Neural crest cell (in vitro differentiated cells): ENCODE measurements at places on chromosomes 6 and 20.
A peak's percentile ranks its signal among the peaks of the same experiment; 100 is the strongest.

GRCh38 chr20:3042625-3043024, 797 bp upstream of the GNRH2 start:
- peaks cover 20% of the 10 kb centered on the region for H3K4me1 ChIP-seq
- peaks cover 15% of the 10 kb centered on the region for H3K36me3 ChIP-seq
- peaks cover 5% of the 10 kb centered on the region for H3K27me3 ChIP-seq
- no peak for DNase-seq
- no peak overlapping the region for H3K27ac ChIP-seq

DNA sequence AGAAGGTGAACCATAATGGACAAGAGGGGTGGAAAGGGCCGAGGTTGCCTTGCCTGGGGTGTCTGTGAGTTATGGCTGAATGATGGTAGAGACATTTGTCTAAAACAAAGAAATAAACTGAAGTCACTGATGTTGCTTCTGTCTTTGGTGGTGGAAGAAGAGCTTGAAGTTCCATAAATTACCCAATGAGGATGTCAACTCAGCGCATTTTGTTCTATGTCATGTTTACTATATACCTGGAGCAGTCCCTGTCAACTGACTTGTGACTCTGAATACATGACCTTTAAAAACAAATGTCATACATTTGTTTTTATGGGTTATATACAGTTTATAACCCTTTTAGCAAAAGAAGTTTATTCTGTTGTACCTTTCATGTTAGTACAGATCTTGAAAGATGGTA, 2.0 kb downstream of the EFHC1 start:
- no peak for DNase-seq
- no peak overlapping the region for H3K4me3 ChIP-seq
- no peaks in the 10 kb centered on the region for H3K27me3 ChIP-seq
- peaks cover 19% of the 10 kb centered on the region for H3K4me1 ChIP-seq
- H3K27ac ChIP-seq = no peak overlapping the region

DNA sequence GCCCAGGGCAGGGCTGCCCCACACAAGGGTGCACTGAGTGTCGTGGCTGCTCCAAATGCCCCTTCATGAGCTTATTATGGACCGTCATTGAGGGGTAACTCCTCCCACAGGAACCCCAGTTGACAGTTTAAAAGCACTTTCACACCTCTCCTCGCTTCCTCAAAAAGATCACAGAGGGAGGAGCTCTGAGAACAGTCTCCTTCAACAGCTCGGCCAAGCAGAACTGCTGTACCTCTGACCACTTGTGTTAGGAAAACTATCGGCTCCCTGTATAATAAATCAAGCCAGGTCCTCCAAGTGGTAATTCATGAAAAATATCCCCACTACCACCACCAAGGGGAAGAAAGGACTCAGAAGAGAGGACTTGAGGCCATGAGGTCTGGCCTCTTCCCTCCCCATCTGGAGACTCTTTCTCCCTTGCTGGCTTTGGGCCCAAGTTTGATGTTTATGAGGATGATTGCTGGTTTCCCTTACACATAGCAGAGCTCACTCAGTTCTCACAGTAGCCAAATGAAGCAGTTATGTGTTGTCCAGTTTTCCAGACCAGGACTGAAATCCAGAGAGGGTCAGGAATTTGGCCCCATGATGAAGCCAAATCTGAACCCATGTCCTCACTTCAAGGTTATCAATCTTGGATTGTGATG, 8.7 kb downstream of the SNX21 start:
- H3K4me3 ChIP-seq = no peak overlapping the region
- H3K36me3 ChIP-seq = peaks cover 3% of the 10 kb centered on the region
- H3K27me3 ChIP-seq = no peaks in the 10 kb centered on the region
- DNase-seq = no peak
- H3K4me1 ChIP-seq = no peaks in the 10 kb centered on the region
- H3K27ac ChIP-seq = peak overlapping the region; percentile 62

DNA sequence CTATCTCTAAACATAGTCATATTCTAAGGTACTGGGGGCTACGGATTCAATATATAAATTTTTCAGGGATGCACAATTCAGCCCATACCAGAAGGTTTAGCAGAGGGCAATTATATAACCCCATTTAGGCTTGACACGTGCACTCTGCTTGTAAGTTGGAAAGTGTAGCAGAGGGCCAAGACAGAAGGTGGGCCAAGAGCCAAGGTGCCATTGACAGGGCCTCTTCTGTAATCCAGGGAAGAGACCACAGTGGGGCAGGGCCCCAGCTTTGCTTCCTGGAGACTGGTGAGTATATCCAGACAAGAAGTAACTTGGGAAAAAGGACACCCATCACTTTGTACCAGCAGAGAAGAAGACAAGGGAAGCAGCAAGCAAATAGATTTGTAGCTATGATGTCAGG, 672.4 kb upstream of the MARCKS start:
- no peak for DNase-seq
- peaks cover 12% of the 10 kb centered on the region for H3K36me3 ChIP-seq
- H3K27me3 ChIP-seq = no peaks in the 10 kb centered on the region
- H3K4me3 ChIP-seq = no peak overlapping the region
- peaks cover 54% of the 10 kb centered on the region for H3K4me1 ChIP-seq

- no peak overlapping the region for H3K27ac ChIP-seq
- H3K36me3 ChIP-seq = peaks cover 6% of the 10 kb centered on the region
- DNase-seq = no peak
- H3K27me3 ChIP-seq = no peaks in the 10 kb centered on the region
Observed at GRCh38 chr6:12150812-12151432, 138.8 kb downstream of the HIVEP1 start.
